ENCODE measurements at places on chromosomes 5 and 9.

DNA sequence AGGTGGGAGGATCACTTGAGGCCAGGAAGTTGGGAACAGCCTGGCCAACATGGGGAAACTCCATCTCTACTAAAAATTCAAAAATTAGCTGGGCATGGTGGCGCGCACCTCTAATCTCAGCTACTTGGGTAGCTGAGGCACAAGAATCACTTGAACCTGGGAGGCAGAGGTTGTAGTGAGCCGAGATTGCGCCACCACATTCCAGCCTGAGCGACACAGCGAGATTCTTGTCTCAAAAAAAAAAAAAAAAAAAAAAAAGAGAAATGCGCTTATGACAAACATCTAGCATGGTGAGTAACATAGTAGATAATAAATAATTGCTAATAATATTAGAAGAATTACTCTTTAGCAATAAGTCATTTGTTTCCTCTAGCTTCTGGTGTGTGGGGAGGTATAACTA is 25.9 kb downstream of the RUSC2 start:
- DNase-seq: no peak

GRCh38 chr5:177494346-177495195 is 2.8 kb downstream of the PDLIM7 start:
- no peak for DNase-seq

DNA sequence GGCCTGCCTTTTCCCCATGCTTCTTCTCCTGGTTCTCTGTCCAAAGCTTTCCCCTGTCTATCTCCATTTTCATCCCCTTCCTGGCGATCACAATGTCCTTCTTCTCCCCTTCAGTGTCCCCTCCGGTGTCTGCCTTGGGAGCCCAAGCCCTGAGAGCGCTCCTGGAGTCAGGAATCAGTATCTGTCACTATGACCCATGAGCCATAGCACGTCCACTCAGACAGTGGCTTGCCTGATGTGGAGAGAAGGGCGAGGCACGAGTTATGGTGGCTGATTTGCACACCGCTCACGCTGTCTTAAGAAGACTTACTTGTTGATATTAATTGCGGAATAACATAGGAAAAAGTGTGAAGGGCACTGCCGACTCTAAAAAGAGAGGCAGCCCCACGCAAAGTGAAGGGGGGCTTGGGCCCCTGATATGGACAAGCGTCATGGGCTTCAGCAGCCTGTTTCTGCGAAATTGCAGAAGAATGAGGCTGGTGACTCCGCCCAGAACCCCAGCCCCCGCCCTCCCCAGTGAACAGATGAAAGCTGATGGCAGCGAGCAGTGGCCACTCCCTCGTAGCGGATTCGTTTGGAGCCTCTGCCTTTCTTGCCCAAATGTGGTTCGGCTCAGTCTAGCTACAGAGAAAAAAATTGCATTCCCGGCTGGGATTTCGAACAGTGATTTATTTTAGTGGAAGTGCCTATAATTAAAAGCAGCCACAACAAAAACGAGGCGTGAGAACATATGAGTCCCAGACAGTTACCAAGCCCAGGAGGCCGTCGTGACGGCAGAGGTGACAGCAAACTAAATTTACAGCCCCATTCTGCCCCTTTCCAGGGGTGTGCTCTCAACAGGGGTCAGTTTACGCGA is 149.8 kb downstream of the ICE1 start:
- no peak for DNase-seq

DNA sequence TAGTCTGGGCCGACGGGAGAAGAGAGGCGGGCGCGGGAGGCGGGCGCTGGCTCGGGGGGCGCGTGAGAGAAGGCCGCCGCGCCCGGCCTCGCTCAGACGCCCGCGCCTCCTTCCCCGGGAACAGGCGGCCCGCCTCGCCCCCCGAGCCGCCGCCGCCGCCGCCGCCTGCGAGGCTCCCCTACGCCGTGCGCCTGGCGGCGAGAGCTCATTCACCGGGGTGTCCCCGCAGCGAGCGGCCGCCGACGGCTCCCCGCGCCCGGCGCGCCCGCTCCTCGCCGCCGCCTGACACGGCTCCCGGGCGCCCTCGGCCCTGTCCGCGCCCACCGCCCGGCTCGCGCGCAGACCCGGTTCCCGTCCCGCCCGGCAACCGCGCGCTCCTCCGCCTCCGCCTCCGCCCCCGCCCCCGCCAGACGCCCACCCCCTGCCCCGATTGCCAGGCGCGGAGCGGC is at the start of gene GNAQ:
TSS of gene GNAQ (minus strand) at position 368 of the 449 bp plus-strand sequence. CDS start 576 bp downstream, outside the sequence.
- DNase-seq: no peak

DNA sequence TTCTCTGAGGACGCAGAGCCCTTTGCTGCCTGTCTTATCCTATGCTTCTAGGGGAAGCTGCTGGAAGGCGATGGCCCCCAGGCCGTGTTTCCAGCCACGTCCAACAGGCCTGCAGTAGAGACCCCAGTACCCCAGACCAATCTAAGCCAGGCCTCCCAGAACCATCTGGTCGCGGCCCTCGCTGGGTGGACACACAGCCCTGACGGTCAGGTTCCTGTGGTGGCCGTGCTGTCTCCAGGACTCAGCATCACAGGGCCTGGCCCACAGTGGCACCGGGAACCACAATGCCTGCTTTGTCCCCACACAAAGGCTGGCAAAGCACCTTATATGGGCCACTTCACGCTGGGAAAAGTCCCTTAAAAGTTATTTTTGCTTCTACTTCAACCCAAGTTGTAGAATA is 44.5 kb downstream of the SEMA4D start:
- DNase-seq: no peak

DNA sequence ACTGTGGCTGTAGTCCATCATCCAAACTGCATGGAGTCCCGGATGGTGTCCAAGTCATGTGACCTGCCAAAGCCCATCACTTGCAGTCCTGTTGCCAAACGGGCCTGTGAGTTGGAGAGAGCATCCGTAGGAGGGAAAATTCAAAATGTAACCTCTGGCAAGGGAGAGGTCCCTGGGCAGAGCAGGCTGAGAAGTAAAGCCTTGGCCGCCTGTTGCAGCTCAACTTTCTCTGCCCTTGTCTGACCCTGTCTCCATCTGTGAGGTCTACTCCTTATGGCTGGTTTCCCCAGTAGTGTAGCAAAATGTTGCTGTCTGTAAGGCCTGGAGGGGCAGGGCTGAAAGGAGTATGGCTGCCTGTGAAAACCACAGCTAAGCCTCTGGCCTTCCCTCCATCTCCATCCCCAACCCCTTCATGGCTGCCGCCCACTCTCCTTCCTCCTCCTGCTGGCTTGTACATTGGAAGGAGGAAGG is 163.5 kb downstream of the SEMA6A start:
- no peak for DNase-seq

Data from NCI-H1048 (cell line).